ENCODE measurements at places on chromosomes 1 and 21.

GRCh38 chr1:68271596-68271995 lies 39.3 kb upstream of the WLS start:
- DNase-seq, result no peak

GRCh38 chr1:200907611-200908097 lies 13.0 kb downstream of the INAVA start:
- DNase-seq, result no peak

DNA sequence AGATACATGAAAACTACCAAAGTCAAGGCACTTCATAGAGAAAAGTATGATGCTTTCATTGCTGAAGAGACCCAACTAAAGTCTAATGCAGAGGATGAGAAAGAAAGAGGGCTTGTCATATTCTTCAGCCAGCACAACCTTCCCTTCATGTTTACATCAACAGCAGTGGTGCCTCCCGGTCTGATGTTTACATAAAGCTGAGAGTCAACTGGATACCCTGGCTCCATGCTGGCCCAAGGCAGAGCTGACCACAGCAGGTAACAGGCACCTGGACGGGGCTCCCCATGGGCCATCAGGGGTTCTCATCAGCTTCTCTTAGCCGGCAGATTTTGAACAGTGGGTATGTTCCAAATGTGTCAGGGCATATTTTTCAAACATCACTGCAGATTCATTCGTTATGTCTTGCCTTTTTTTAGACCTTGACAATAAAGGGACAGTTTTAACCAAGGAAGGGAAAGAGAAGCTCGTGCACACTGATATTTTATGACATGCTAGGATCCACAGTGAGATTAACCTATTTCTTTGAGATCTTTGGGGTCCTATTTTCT lies 117.1 kb downstream of the NRIP1 start:
- DNase-seq, result no peak

DNA sequence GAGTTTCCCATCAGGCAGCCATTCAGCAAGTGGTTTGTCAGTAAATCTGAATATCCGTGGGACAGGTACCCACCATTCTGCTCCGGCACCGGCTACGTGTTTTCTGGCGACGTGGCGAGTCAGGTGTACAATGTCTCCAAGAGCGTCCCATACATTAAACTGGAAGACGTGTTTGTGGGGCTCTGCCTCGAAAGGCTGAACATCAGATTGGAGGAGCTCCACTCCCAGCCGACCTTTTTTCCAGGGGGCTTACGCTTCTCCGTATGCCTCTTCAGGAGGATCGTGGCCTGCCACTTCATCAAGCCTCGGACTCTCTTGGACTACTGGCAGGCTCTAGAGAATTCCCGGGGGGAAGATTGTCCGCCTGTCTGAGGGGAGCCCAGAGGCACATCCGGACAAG lies 48.4 kb downstream of the B3GALT5 start:
- no peak for DNase-seq

- DNase-seq, result peak; percentile 70
Observed at GRCh38 chr21:36135391-36136102, 668 bp downstream of the CBR3 start.

DNA sequence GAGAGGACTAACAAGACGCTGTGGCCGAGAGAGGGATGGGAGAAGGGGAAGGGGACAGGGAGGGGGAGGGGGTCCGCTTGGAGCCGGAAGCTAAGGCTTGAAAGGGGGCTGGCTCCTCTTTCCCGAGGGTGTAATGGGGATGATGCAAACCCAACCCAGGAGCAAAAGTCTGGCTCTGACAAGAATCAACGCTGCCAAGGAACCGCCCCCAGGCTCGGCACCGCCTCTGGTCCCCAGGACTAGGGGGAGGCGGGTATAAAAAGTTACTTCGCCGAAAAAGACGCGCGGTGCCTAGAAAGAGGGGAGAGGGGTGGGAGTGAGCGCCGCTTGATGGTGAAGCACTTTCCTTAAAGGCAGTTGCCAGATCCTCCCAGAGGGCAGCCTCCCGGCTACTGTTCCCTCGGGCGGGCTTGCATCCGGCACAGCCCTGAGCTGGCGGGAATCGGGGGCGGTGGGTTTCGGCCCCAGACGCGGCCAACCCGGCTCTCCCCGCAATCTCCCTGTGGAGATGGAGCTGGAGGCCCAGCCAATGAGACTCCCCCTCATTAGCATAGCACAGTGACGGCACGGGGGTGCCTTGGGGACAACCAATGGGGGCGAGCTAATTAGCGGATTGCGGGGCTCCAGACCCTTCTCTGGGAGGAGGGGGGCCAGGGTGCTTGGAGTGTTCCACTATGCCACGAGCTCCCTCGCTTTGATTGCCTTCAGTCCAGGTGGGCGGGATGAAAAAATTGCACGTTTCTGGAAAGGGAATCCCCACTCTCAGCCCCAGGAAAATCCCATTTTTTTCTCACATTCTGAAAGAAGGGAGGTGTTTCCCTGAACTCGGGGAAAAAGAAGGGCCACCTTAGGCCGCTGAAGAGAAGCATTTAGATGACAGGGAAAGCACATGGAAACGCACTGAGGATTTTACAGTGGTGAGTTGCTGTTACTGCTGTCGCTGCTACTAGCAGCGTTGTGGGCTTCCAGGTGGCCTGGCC lies at the start of gene KCNT2:
Gene KCNT2, minus strand, starts transcription at position 51 of the 980 bp plus-strand sequence. CDS start 131 bp downstream, outside the sequence.
- DNase-seq, result peak; percentile 17
